ENCODE measurements at places on chromosomes 7 and 10.

GRCh38 chr10:11377267-11377666 lies 234.2 kb downstream of the USP6NL start:
- DNase-seq = no peak

DNA sequence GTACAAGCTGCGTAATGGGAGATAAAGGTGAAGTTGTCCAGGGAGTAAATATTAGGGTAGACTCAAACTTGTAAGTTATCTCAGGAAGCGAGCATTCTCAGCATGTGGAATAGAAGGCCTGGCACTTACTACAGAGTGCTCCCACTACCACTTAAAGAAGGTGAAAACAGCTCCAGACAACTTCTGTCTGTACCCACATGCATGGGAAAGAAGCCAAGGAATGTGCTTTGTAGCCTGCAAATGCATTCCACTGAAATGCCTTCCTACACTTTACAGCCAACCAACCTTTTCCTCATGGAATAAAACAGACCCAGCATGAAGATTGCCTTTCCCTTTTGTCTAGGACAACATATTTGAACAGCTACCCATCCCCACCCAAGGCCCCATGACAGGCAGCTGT lies 45.4 kb upstream of the NPSR1 start:
- no peak for DNase-seq

DNA sequence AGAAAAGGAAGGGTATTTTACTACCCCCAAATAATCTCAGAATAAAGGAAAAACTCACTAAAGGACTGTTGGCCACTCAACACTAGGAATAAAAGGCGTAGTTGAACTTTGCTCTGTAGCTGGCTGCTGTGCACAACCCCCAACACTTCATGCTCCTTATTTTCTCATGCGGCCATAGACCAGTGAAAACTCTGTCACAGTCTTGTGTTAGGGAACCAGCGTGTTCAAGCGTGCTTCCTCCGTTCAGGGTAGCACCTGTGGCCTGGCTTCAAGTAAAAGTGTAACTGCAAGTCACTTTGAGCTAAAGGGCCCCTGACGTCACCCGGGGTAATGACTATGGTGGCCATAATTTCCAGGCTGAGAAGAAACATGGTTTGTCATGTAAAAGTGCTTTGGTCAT lies 27.0 kb downstream of the BLNK start:
- DNase-seq = no peak

GRCh38 chr7:149070372-149071125 lies 20.0 kb downstream of the ZNF786 start:
- DNase-seq = no peak

DNA sequence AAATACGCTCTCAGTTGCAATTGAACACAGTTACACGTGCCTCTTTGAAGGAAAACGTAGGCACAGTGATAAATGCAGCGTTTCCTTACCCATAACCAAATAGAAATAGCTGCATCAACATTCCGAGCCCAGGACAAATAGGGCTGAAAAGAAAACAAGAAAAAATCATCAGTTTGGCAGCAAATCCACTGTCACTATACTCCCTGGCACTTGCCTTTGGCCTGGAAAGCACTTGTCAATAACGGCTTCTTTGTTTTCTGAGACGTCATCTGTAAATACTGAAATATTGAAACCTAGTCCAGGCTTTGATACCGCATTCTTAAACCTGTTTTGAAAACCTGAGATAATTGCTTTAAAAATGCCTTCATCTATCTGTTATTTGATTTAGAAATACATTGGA lies 167.2 kb upstream of the AKR1E2 start:
- no peak for DNase-seq

GRCh38 chr10:119602241-119603095 lies 5.7 kb upstream of the TIAL1 start:
- DNase-seq = peak; percentile 46

Measured in CD4-positive, alpha-beta T cell treated with Interleukin-6 at 100 ng/mL for 8 hours (primary cell).